8988T (cell line): ENCODE measurements at places on chromosomes 7 and 10.

DNA sequence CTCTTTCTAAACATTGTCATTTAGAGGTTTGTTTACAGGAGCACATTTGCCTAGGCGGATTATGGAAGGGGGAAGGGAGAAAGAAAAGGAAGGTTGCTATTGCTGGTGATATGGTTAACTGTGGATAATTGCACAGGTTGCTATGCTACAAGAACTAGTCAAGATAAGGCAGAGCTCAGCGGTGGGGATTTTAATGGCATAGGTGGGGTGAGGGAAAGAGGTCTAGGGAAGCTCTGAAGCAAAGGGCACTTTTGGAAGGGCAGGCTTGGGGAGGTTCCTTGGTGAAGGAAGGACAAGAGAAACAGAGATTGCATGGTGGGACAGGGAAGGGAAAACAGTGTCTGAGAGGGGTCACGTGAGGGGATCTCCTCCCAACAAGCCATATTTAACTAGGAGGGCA lies 19.5 kb downstream of the HYAL4 start:
- DNase-seq, result no peak

GRCh38 chr10:75525067-75525466 lies 93.6 kb downstream of the LRMDA start:
- DNase-seq, result no peak

DNA sequence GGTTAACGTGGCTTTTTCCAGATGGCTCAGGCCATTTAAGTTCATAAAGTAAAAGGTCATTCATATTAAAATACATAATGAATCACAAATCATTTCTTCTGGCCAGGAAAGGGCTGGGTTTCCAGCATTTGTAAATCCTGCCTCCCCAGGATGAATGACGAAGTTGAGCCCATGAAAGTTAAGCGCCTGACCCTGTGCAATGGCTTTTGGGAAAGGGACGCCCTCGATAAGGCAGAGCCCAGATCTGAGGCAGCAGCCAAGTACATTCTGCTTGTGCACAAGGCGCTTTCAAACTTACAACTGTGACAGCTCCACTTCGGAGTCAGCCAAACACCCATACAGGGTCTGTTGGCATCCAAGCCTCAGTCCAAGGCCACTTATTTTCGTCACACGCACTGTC lies 2.8 kb downstream of the GIMAP6 start:
- DNase-seq, result no peak

DNA sequence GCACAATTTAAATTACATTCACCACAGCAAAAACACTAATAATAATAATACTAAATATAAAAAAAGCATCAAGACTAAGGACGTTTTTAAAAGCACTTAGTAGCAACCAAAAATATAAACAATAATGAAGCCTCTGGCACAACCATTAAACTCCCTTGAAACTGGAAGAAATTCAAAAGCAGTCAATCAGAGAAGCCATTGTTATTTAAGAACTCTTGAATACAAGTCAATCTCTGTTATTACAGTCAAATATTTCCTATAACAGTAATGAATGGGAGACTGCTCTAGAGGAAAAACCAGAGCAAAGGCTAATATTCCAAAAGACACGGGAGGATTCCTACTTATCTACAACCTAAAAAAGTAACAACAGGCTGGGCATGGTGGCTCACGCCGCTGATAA lies 164.2 kb downstream of the KMT2E start:
- DNase-seq, result no peak

DNA sequence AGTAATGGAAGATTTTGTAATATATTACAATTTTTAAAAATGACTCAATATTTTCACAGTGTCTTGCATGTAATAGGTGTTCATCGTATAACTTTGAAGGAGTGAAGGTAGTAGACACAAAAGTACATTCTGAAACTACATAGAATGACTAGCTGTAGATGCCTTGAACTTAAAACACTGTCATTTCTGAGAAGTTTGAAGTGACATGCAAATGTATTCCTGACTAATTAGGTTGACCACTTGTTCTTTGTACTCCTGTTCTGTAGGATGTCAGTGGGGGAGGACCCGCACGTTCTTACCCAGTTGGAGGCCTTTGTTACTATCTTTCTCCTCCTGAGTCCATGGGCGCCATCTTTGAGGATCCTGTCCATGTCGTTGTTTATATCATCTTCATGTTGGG lies 31.2 kb downstream of the SEC61A2 start:
- no peak for DNase-seq

- no peak for DNase-seq
Measured at GRCh38 chr7:77679608-77680007, 16.7 kb upstream of the RSBN1L start.

GRCh38 chr10:14904316-14904732 lies 25.7 kb downstream of the SUV39H2 start:
- DNase-seq, result no peak

GRCh38 chr10:118471863-118472262 lies 123.6 kb downstream of the PRLHR start:
- DNase-seq, result no peak

- DNase-seq, result no peak
Measured at GRCh38 chr7:140752533-140752932, 56.0 kb downstream of the NDUFB2 start.

GRCh38 chr10:103772096-103772845 lies 83.1 kb downstream of the SH3PXD2A start:
- DNase-seq, result peak; percentile 84

DNA sequence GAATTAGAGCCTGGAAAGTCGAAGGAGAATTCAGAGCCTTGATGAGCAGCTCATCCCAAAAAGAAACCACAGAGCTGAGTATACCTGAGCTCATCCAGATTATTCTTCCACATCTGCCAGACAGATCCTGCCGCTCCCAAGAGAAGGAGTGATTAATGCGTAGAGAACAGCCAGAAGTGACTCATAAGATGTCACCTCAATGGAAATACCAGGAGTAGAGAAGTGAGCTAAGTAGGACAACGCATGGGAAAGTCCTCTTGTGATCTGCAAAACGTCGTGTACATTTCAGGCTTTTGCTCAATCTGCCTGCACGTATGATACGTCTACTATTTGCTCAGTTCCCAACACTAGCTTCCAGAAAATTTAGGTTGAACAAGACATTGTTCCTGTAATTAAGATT lies 230.5 kb upstream of the AUTS2 start:
- no peak for DNase-seq

DNA sequence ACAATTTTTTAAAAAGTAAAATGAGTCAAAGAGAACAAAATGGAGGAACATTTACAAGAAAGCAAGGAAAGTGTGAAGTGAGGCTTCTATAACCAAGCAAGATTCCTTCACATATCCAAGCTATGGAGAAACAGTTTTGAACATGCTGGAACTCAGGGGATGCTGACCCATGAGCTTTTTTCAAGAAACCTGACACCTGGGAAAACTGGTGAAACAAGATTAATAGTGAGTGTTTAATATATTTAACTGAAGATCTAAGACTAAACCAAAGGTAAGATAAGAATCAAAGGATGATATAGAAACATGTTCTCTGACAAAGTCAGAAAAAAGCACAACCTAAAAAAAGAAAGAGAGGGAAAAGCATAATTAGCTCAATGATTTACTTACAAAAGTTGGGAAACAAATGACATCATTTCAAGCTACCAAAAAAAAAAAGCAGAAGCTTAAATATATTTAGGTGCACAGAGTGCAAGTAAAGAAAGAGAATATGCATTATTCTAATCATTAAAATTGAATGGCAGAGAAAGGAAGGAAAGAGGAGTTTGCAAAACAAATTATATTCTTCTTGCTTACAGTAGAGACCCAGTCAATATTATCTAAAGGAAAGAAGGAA lies 24.9 kb downstream of the C7orf25 start:
- DNase-seq, result no peak

- DNase-seq, result no peak
Measured at GRCh38 chr7:130112093-130112492, 41.8 kb downstream of the KLHDC10 start.

DNA sequence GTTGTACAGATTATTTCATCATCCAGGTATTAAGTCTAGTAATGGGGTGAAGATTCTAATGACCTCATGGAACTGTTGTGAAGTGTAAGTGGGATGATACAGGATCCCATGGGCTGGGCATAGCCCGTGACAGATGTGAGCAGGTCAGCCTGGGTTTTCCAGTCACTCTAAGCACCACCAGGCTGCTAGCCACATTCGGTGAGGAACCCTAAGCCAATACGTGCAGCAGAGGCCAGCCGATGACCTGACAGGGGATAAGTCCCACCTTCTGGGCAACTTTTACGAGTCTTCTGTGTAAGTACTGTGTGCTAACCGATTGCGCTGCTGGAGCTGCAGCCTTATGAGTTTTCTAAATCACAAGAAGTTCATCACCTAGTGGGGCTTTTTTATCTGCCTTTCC lies 7.3 kb downstream of the ZNF503 start:
- no peak for DNase-seq

DNA sequence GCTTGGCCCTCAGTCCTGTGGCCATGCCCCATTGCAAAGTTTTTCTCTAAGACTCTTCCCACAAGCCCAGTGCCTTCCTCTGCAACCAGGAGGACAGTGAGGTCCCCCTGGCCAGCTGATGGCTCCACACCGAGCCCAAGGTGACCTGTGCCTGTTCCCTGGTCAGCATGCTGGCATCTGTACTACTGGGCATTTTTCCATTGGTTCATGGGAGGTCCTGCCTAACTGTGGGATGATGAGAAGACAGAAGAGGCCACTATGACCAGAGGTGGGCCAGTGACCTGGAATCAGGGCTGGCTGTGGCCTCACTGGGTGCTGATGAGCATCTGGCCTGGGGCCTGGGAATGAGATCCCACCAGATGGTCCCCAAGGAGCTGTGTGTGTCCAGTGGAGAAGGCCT lies 20.2 kb downstream of the CALML3 start:
- DNase-seq, result no peak

GRCh38 chr7:37822946-37823345 lies 25.5 kb upstream of the NME8 start:
- no peak for DNase-seq

DNA sequence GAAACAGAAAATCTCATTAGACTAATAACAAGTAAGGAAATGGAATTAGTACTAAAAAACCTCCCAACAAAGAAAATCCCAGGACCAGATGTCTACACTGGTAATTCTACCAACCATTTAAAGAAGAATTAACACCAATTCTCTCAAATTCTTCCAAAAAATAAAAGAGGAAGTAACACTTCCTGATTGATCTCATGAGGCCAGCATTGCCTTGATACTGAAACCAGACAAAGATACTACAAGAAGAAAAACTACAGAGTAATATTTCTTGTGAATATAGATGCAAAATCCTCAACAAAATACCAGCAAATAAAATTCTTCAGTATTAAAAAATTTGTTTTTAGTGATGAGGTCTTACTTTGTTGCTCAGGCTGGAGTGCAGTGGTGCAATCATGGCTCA lies 21.3 kb downstream of the GCK start:
- no peak for DNase-seq

GRCh38 chr10:119498889-119499676 lies 43.4 kb downstream of the RGS10 start:
- DNase-seq, result no peak

- DNase-seq, result no peak
Measured at GRCh38 chr10:71515531-71516172, 118.9 kb downstream of the CDH23 start.

DNA sequence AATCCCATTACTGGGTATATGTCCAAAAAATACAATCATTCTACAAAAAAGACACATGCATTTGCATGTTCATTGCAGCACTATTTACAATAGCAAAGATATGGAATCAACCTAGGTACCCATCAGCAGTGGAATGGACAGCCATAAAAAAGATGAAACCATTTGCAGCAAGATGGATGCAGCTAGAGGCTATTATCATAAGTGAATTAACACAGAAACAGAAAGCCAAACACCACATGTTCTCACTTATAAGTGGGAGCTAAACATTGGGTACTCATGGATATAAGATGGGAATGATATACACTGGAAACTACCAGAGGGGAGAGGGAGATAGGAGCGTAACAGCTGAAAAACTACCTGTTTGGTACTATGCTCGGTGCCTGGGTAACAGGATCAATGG lies 154.0 kb downstream of the TMEM26 start:
- no peak for DNase-seq

- DNase-seq, result no peak
Measured at GRCh38 chr10:62054408-62054807, 152.9 kb downstream of the ARID5B start.

- no peak for DNase-seq
Measured at GRCh38 chr7:149070372-149071125, 20.0 kb downstream of the ZNF786 start.

GRCh38 chr10:72050873-72051272 lies 37.5 kb downstream of the SPOCK2 start:
- DNase-seq, result no peak

DNA sequence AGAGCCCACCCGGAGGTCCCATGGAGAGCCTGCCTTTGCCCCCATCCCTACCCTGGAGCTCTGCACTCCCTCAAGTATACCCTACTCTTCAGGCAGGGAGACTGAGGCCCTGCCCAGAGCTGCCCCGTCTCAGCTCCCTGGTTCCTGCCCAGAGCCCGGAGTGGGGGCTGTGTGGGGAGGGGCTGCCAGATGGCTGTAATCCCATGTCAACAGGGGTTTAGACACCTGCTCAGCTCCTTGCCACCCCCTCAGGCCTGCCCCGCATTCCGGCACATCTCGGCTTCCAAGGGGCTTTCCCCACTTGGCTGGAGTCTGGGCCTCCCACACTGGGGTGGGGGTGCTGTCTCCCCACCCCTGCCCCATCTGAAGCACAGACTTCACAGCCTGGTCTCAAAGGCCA lies 20.9 kb upstream of the LFNG start:
- no peak for DNase-seq

- no peak for DNase-seq
Measured at GRCh38 chr7:117489911-117490310, 10.1 kb downstream of the CFTR start.

- DNase-seq, result no peak
Measured at GRCh38 chr10:17655567-17656146, 11.7 kb downstream of the STAM start.

GRCh38 chr10:112752288-112752687 lies 197.8 kb upstream of the TCF7L2 start:
- DNase-seq, result no peak

GRCh38 chr10:130743751-130744271 lies 567.7 kb downstream of the TCERG1L start:
- no peak for DNase-seq

- no peak for DNase-seq
Measured at GRCh38 chr7:21261627-21262594, 166.0 kb upstream of the SP4 start.

DNA sequence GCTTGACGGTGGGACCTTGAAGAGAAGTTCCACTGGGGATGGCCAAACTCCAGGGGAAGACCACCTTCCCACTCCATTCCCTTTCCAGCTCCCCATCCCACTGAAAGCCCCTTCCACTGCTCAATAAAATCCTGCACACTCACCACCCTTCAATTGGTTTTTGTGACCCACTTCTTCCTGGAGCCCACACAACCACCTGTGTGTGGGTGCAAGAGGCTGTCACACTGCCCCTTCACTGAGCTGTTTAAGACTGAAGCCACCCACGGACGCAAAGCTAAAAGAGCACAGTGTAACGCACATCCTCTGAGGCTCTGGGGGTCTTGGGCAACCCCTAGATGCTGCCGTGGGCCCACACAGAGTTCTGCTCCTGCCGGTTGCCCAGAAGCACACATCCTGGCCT lies 12.8 kb upstream of the PITRM1 start:
- DNase-seq, result no peak

- DNase-seq, result no peak
Measured at GRCh38 chr7:110839866-110840265, 251.1 kb upstream of the LRRN3 start.
